ENCODE measurements at places on chromosomes 6 and 20.

DNA sequence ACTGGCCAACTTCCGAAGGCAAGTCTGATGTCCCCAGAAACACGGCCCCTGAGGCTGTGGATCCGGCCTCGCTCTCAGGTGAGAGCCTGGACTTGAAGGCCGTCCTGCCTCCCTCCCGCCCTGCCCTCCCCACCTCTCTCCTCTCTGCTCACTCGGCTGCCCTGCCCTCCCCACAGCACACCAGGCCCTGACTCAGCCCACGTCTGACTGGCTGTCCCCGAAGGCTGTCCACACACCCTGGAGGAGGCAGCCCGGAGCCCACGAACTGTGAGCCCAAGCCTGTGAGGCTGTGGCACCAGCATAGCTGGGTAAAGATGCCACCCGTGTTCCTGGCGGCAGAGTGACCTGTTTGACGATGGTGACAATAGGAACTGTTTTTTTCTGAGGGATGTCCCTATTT, 16.3 kb downstream of the GATA5 start:
- no peak for DNase-seq

- DNase-seq: no peak
These were observed 124.6 kb upstream of the CDH4 start for GRCh38 chr20:61127311-61128039.

GRCh38 chr6:104473021-104473429, 386.7 kb downstream of the HACE1 start:
- no peak for DNase-seq

DNA sequence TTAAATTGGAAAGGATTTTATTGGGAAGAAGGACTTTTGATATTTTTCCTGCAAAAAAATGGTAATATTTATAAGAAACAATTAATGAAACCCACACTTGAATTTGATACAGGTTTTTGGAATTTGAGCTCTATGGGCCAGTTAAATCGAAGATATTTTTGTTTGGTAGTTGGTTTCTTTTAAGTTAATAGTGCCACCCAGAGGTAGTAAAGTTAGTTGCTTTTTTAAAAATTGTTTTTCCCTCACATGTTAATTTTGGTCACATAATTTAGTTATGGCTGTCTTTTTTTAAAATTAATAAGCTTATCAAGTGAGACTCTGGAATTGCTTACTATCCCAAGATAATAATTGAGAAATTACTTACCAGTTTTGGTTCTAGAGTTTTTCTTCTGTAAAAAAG, 7.1 kb downstream of the PRIM2 start:
- no peak for DNase-seq

GRCh38 chr6:16836144-16836981, 75.1 kb upstream of the ATXN1 start:
- no peak for DNase-seq

GRCh38 chr20:44070139-44070900, 116.7 kb downstream of the JPH2 start:
- DNase-seq: peak; percentile 44

GRCh38 chr6:24936641-24937317, 1.0 kb upstream of the RIPOR2 start:
- DNase-seq: peak; percentile 76

DNA sequence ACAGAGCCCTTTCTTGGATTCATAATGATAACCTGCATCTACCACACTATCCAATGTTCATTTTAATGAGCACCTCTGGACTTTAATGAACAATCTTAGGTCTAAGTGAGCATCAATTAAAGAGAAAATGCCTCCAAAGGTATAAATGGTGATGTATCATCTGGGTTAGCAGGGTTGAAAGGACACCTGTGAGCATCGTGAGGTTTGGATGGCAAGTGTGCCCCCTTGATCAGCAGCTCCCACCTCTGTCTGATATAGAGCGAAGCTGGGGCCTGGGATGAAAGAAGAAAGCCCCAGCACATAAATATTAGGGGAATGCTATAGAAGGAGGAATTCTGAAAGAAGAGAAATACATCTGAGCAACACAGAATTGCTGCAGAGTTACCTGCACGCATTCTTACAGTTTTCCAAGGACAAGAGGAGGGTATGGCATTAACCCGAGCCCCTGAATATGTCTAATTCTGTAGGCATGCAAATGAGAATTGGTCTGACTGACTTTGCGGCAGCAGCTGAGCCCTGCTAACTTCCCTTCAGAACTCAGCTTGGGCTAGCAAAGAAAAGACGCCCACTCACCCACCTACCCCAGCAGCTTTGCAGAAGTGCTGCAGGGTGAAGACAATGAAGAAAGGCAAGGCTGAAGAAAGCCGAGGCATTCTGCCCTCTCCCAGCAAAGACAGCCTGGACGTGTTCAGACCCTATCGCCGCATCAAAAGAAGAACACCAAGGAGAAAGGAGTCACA, 136.2 kb downstream of the GMPR start:
- no peak for DNase-seq

- no peak for DNase-seq
These were observed 16.2 kb upstream of the RSPO3 start for GRCh38 chr6:127102299-127102698.

DNA sequence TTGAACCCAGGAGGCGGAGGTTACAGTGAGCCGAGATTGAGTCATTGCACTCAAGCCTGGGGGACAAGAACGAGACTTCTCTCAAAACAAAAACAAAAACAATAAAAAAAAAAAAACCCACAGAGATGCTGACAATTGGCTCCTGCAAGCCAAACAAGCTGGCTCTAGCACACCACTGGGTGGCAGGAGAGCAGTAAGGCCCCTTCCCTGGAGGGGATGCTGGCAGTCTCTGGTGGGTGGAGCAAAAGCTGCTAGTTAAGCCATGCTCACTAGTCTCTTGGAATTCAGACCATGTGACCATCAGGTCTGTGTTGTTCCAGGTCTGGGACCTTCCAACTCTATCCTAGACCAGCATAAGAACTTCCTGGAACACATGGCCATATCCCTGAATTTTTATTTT, 18.9 kb upstream of the DSN1 start:
- peak; percentile 35 for DNase-seq

DNA sequence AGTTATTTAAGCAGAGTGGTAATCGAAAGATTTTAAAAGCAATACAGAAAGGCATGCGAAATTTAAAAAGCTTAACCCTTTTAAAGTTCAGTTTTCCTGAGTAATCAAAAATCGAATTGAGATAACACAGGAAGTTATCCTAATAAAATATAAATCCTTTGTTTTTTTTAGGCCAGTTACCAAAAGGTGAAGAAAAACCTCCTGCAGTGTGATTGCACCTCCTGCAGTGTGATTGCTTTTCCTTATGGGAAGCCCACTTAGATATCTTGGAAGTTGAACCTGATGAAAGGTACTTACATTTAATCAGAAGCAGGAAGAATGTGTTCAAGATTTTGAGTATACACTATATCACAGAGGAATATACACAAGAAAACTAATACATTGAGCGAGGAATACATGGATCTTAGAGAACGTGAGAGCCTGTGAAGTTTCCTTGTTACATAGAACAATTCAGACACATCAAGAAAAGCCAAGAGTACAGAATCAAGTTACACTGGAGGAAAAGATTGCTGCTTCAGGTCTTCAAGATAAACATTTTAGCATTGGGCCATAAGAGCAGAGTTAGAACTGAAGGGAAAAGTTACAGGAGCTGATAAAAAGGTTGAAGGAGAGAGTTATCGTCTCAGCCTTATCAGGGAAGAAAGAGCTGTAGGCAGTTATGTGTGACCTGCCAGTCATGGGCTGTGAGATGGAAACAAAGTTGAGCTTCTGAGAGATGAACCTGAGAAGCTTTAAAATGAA, 7.7 kb upstream of the TMEM181 start:
- DNase-seq: no peak
